ENCODE measurements at places on chromosomes 12 and 14.

DNA sequence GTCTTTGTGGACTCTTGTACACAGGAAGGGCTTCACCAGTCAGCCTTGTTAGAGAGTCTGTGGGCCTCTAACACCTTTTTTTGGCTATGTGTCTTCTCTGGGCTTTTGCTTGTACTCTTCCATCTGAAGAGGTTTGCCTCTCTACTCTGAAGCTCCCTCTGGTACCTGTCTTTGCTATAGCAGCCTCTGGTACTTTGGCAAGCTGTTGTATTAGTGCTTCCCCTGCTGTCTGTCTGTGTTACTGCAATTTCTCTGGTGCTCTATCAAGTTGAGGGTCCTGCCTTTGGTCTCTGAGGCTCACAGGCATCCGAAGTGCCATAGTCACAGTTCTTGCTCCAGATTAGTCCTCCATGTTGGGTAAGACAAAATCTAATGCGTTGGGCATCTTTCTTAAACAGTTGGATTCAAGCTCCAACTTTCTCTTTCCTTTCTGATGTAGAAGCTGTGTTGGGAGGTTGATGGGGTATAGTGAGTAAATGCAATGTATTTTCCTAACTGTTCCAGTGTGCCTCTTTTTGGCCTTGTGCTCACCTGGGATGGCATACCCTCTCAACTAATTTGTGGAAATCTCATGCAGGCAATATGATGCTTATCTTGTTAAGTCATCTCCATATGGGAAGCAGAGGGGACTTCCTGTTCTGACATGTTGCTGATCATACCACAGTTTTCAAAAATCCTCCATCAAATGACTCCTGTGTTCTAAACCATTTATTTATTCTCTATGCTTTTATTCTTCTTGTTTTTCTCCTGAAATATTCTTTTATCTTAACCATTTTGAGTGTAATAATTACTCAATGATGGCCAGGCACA, 88.8 kb downstream of the ATF7IP start:
- DNase-seq = no peak

DNA sequence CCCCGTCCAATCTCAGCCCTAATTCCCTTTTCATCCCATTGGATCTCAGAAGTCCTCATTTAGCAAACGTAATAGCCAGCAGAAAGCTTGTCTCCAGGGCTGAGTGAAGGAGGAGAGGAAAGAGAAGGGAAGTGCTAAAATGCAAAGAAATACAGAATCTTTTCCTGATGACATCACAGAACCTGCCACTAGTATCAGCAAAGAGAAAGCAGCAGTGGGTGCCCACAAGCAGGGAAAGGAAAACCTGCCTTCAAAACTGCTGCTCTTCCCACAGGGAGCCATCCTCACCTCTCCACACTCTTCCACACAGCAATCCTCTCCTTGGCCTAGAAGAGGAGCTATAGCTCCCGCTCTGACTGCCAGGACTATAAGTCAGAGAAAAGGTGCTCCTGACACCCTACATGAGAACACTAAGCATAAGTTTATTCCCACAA, 11.3 kb downstream of the MED13L start:
- no peak for DNase-seq

DNA sequence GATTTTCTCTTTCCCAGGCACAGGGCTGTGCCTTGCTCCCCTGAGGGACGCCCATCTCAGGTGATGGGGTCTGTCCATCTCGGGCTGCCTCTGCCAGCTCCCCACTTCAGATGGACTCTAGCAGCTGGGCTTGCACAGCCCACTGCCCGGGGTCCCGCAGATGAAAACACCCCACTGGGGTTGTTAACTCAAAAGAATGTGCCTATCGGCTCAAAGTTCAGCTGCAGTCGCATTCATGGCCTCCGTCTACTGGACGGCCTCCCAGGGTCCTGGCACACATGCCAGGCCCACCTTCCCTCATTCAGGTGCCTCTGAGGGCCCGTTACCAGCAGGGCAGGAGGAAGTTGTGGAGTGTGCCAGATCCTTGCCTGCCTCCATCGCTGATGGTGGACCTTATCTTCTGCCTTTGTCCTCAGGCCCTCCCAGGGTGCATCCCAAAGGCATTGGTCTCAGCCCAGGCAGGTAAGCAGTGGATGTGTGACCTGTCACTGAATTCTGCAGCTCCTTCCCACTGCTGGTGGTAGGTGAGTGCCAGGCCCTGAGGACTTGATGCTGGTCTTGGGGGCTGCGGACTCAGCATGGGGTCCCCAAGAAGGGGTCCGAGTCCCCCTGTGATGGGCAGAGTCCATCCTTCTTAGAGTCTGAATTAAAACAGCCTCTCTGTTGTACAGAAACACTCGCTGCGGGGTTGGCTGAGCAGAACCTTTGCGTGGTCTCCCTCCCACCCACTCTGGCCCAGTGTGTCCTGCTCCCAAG, 324.6 kb upstream of the DIO3 start:
- no peak for DNase-seq

DNA sequence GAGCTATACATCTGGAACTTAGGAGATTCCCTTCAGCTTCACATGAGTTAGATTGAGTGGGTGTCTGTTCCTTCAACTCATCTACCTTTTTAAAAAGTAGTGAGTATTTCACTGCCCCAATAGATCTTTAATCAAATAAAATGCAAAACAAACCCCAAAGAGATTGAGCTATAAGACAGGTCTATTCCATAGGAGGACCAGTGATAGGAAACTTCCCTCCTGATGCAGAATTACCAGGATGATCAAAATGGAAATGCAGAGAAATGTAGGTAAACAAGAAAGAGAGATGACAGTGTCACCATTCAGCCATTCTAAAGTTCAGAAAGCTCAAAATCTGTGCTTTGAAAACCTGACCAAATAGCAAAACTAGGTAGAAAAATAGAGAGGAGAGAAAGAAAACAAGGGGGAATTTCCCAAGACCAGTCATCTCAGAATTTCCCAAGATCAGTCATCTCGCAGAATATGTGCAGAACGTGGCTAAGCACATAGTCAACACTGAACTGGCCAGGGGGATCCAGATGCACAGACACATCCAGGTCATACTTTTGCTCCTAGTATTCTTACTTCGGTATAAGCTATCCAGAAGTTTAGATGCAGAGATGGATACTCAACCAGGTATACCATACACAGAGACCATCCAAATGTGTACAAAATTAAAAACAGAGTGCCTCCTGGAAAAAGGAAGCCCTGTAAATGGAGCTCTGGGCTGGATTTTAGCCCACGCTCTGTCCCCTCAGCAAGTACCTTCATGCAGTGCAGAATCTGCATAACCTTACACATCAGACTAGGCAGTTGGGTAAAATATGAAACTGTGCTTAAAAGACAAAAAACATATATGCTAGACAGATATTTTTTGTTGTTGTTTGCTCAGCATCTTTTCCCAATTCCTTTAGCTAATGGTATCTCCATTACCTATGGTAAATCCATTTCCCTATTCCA, 27.4 kb downstream of the SLC41A2 start:
- no peak for DNase-seq

GRCh38 chr12:81284137-81284536, 206.3 kb downstream of the ACSS3 start:
- DNase-seq = no peak

DNA sequence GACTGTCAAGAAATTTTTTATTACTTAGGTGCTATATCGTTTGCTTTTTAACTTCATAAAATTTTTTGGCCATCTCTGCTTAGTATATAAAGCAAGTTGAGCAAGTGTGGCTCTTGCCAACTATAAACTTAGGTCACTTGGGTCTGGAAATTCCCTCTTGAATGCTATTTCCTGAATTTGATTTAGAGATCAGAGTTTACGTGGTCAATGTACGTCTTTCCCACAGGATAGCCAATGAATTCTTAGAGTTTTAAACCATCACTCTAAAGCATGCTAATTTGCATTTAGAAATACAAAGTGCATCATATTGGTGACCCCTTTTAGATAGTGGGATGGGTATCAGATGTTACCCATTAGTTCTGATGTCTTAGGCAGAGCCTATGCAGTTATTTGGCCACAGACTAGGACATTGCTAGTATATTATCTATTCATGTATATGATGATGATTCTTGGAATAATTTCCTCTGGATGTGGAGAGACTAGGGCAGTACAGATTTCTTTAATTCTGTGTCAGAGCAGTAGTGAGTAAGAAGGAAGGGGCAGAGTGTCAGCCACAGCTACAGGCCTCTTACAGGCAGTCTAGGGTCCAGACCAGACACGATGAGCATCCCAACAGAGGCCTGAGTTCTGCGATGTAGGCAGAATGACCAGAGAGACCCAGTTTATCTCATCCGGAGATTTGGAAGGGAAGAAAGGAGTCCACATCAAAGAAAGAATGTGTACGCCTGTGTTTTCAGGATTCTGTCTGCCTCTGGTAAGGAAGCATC, 30.3 kb downstream of the SCN8A start:
- no peak for DNase-seq

All from Ammon's horn (tissue), 1 donor.